ENCODE measurements at places on chromosomes 6 and 20.

DNA sequence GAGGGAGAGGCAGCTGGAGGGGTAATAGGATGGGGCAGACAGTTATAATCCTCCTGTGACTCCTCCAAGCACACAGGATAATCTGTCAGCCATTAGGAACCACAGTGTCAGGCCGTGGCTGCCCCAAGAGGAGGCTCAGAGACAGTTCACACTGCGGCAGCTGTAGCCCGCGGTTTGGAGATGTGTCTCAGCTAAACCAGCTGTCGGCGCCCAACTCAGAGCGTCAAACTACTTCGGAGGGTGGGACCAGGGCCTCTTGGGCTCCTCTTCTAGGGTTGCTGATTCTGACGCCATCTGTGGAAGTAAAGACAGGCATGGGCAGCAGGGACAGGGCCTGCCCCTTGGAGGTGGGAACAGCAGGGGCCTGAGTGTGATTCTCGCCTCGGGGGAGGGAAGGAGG lies 309.8 kb downstream of the CDC5L start:
- DNase-seq, result no peak

- DNase-seq, result no peak
These were observed 337.7 kb upstream of the PRND start for GRCh38 chr20:4383961-4384360.

- no peak for DNase-seq
These were observed 51.3 kb upstream of the NRN1 start for GRCh38 chr6:6058054-6058444.

DNA sequence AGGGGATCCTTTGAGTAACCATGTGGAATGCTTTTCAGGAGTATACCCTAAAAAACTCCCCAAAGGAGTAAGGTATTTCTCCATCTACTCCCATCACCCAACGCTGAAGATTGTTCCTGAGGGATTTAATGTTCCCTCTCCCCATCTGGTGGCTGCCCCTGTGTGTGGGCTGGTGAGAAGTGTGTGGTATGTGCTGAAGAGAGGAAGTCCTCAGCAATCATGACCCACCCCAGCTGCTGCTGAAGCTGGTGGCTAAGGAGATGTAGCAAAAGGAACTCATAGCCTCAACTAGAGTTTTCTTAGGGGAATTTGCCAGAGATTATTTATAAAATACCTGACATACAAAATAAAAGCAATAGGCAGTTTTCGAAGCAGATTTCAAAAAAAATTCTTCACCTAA lies 114.3 kb upstream of the JAG1 start:
- no peak for DNase-seq

DNA sequence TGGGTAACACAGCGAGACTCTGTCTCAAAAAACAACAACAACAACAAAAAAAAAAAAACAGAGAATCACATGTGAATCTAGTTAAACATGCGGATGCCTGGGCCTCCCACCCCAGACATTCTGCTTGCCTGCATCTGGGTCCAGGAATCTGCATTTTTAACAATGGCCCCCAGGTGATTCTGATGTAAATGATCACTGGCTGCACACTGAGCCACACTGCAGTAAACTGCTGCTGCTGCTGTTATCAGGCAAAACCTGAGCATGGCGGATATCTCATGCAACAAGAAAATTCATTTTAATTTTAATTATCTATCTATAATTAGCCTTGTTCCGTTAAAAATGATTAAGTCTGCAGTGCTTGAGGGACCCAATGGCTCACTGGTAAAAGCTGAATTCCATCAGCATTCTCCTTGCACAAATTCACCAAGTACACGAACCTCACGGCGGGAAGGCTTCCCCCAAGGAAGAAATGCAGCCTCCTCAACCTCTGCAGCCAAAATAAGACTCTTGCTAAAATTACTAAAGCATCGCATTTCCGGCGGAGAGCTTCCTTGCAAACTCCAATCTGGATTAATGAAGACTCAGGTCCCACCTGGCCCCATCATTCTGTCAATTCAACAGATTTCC lies 81.6 kb upstream of the SNX9 start:
- no peak for DNase-seq

- DNase-seq, result no peak
These were observed 122.1 kb downstream of the UST start for GRCh38 chr6:148868901-148869300.

DNA sequence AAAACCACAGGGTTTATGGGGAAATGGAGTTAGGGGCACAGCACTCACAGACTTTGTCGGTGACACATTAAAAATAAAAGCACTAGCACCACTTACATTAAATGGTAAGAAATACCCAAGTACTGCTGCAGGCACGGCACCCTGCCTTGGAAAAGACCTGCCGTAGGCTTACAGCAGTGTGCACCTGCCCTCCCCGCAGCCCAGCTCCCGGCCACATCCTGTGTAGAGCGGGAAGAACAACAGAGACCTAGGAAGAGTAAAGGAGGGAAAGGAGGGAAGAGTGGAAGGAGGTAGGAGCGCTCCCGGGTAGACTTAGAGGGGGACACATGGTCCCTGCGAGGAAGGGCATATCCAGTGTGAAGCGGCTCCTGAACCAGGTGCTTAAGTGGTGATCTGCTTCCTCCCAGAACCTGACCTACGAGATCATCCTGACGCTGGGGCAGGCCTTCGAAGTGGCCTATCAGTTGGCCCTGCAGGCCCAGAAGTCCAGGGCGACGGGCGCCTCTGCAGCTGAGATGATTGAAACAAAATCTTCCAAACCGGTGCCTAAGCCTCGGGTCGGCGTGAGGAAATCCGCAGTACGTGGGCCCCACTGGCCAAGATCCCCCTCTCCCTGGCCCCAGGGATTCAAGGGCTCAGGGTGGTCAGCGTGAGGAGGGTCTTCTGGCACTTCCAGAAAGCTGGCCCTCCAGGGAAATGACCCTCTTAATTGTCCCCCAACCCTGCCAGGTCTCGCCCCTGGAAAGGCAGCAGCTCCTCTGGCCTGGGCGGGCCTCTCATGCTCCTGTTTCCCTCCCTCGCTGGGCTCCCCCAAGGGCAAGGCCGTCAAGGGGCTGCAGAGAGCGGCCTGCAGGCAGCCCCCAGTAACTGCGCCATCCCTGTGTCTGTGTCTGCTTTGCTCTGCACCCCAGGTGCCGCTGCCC lies 55.5 kb downstream of the TCP11 start:
- no peak for DNase-seq

- DNase-seq, result no peak
These were observed 124.7 kb upstream of the MARCKS start for GRCh38 chr6:113732384-113732966.

DNA sequence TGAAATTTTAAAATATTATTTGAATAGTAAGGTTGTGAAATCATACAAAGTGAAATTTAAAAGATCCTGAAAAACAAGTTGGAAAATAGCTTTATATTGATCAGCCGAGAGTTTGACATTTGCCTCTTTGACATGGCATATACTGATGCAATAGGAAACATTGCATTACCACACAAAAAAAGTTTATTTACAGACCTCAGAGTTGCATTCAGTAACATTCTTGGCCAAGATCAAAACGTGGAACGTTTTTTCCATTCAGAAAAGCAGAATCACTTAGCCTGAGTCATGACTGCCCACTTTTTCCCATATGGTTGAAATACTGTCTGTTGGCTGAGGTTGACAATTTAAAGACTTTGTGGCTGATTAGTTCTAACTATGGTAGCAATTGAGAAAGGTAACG lies 55.1 kb upstream of the BACH2 start:
- DNase-seq, result no peak

- DNase-seq, result no peak
These were observed 1229.7 kb downstream of the GRIK2 start for GRCh38 chr6:102623201-102623600.

- DNase-seq, result no peak
These were observed 5.0 kb downstream of the CEP162 start for GRCh38 chr6:84222426-84222825.

DNA sequence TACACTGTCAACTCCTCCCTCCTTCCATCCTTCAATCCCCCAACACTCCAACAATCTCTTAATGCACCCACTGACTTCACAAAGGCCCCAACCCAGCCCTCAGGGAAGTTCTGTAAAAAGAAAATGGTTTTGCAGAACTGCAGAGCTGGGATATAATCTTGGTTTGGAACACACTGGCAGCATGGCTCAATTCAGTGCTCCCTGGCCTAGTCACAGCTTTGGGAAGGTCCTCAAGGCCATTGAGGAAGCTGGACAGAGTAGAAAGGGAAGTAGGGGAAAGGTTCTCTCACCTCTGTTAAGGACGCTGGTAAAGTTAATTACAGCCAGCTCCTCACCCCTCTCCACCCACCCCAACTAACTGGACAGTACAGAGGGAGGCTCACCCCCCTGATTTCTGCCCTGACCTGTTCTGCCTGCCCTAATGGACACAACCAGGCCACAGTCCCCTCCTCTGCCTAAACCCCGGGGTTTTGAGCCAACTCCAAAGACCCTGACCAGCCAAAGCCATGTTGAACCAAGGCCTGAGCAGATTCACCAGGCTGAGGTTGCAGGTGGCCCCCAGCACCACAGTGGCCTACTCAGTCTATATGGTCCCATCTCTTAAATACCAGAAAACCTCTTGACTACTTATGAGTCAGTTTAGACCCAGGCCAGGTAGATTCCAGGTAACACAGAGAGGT lies 49.2 kb downstream of the MAFB start:
- DNase-seq, result no peak

DNA sequence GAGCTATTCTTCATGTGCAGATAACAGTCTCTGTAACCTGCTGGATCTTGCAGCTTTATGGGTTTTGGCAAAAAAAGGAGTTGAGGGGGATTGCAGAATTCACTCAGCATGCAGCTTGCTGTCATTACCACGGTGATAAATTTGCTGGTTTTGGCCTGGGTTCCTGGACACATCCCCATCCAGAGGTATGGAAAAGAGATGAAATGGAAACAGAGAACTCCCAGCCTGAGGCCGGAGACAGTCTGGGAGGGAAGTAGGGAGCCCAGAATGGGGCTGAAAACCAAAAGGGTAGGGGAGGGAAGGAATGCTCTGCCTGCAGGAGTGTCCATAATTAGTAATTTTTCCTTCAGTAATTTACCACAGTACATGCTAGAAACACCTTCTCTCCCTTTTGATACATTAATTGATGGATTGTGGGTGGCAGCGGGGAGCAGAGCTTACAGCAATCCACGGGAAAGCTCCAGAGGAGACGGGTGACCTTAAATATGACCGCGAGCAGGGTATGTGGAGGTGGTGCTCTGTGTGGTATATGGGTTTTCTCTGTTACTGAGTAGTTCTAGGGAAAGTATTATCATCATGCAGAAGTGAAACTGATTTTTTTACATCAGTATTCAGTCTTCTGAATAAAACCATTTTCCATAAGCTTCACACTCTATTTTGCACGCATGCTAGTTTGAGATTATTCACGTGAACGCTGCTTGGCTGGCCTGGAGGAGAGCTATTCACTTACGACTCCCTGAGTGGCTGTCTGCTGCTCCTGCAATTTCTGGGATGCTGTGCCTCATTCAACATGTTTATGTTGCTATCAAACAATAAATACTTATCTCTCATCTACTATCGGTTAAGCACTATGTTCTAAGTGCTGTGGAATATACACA lies 66.3 kb upstream of the KCNK16 start:
- no peak for DNase-seq

All from central memory CD4-positive, alpha-beta T cell (primary cell).